ENCODE measurements at places on chromosomes 16 and 17. TPM values are rescaled to one million over a fixed set of nuclear protein-coding genes. Genes with fewer than 3 reads are reported as not detected.

DNA sequence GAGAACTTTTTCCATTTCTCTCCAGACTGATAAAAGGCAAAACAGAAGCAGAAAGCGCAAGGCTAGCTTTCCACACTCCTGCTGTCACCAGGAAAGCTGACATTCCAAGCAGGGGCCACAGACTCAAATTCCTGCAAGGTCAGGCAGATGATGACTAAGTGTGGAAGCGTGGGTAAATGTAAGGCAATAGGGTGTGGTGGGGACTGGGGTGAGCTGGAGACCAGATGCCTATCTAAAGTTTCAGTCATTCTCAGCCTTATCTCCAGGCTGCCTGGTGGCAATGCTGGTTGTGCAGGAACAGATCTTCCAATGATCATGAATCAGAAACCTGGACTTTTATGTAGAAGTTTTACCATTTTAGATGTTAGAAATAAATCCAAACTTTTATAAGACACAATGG is 224.1 kb downstream of the GSG1L start:
- no peak for DNase-seq

The NPIPA3 gene
- not detected for total RNA-seq

The BIRC5 gene
- total RNA-seq, result 45.4 TPM

The IL34 gene
- total RNA-seq, result not detected

GRCh38 chr16:73275024-73275423 is 227.1 kb upstream of the ZFHX3 start:
- DNase-seq, result no peak

- DNase-seq, result peak; percentile 44
These were observed 633 bp downstream of the TBC1D16 start for GRCh38 chr17:80034791-80035686.

The RPGRIP1L gene
- 25.1 TPM for total RNA-seq

DNA sequence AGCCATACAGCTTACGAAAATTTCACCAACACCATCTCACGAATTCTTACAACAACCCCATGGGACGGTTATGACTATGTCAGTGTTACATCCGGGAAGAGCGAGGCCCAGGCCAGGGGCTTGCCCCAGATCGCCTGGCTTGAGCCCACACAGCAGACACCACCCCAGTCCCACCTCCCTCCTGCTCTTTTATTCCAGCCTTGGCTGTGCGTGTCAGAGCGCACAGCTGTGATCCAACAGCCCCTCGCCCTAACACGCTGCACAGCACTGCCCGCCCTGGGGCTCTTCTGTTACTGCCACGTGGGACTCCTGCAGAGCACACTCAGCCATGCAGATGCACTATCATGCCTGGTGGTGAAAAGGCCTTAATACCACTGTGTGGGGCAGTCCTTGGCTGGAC is 127.9 kb downstream of the ENGASE start:
- DNase-seq, result no peak

- no peak for DNase-seq
These were observed 1.3 kb upstream of the GJC1 start for GRCh38 chr17:44831371-44831770.

Data from Karpas-422 (cell line).